Activated B cell treated with CpG ODN at 0.5 μM for 24 hours (primary cell): ENCODE measurements at places on chromosomes 7 and 10. TPM values are rescaled to one million over a fixed set of nuclear protein-coding genes. Genes with fewer than 3 reads are reported as not detected.
A peak's percentile ranks its signal among the peaks of the same experiment; 100 is the strongest.

- no peak for DNase-seq
These were observed 161.2 kb downstream of the TAX1BP1 start for GRCh38 chr7:27901028-27901760.

OR6V1 gene
- total RNA-seq: not detected in 2 replicates

DNA sequence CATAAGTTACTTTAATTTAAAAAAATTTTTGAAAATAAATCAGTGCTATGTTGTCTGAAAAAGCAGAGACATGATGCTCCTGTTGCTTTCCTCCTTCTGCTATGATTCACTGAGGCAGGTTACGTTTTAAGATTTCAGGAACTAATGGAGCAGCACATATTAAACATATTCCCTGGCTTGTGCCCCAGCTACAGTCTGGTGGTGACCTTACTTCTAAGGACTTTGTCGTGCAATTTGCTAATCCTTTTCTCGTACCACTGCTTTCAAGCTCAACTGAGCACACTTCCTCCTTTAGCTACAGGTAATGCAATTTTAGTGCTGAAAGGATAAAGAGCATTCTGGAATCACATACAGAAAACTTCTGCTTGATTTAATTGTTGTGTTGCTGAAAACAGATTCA is 16.2 kb upstream of the PRR15 start:
- no peak for DNase-seq

DNA sequence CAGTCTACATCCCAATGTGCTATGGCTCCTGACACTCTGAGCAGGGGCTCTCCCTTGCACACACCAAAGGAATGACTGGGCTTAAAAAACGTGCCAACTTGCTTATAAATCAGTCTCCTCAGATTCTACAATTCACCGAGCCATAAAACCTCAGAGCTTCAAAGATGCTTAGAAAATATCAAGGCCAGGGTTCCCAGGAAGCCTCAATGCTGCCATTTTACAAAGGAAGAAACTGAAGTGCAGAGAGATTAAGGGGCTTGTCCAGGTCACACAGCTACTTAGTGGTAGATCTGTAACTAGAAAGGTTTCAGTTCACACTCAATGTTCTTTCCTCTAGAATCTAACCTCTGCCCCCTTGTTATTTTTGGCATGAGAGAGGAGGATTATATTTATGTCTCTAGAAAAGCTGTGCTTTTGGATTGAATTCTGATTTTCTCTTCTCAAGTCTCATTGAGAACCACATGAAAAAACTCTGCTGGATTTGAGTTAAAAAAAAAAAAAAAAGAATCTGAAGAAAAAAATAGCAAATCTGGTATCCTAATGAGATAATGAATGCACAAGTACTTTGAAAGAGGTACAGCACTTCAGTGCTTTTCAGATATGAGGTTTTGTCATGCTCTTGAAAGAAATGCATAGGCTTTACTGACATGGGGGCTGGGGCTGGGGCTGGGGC is 22.3 kb upstream of the TSPAN33 start:
- no peak for DNase-seq

DNA sequence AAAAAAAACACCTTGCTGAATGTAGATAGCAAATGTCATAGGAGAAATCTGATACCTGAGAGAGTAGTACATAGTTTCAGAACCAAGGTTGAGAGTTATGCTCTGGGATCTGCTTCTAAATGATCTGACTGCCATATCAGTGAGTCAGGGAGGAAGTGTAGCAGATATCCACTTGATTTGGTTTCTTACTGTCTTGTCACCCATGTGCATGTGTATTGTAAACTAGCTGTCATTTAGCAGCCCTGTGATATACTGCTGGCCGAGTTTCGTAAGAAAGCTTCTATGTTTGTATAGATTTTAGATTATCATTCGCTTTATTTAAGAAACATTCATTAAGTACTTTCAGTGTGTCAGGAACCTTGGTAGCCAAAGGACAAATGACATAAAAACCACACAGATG is 42.0 kb downstream of the SP4 start:
- no peak for DNase-seq

DNA sequence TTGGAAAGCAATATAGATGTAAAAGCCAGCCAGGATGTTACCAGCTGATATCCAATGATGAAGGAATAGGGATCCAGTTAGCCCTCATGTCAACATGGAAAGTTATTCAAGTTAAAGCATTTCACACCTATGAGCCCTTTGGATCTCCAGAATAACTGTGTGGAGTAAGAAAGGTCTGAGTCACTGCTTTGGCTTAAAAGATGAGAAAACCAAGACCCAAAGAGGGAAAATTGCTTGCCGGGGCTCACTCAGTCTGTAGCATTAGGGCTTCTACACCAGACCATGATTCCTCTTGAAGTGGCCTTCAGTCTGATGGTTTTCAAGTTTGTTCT is 12.6 kb downstream of the LSM5 start:
- DNase-seq: no peak

DNA sequence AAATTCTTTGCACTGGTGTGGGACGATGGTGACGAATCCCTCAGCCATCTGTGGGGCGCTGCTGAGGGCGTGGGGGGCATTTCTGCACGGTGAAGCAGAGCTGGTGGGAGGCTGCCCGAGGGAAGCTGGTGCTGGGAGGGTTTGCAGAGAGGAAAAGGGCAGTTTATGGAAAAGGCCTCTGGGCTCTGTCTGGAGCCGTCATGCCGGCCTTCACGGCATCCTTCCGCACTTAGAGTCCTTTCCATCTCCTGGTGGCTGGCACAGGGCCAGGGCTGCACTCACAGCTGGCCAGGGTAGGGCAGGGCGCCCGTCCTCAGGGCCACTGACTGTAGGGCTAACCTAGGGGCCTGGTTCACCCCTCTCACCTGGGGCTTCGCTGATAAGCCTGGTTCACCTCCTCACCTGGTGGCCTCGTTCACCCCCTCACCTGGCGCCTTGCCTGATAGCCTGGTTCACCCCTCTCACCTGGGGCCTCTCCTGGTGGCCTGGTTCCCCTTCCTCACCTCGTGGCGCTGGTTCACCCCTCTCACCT is 598 bp upstream of the AMZ1 start:
- DNase-seq: no peak

- DNase-seq: no peak
These were observed 3.6 kb upstream of the ZMIZ1 start for GRCh38 chr10:79065091-79065551.

DNA sequence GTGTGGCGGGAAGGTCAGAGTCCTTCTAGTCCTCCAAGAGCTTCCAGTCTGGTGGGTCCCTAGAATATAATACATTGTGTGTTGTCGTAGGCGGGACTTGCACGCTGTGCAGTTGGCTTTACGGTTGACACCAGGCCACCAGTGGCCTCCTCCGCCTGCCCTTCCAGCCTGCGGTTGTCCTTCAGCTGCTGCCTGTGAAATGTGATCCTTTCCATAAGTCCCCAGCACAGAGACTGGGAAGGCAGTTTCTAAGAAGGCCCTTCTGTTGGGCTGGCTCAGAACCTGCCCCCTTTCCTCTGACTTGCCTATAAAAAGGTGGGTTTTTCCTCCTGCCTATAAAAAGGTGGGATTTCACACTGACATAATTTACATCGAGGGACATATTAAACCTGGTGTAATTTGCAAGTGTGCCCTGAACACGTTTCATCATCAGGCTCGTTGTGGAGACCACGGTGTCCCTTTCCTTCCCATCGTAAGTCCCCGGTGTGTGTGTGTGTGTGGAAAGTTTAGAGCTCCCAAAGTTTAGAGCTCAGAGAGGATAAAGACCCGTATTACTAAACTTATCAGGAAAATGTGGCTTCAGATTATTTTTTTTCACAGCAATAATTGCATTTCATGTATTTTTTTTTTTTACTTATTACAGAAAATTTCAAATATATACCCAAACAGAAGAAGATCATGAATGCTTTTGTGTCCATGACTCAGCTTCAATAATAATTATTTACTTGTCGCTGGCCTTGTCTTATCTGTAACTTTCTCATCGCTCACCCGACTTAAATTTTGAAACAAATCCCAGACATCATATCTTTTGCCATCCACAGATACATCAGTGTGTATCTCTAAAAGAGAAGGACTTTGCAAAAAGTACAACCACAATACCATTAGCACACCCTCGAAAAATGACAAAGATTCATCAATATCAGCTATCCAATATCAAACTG is 45.1 kb downstream of the CUX1 start:
- no peak for DNase-seq

TBX20 gene
- total RNA-seq: 0.10 and 0.11 TPM in 2 replicates

GRCh38 chr10:119517235-119518141 is 25.0 kb downstream of the RGS10 start:
- peak; percentile 59 for DNase-seq

CNTNAP2 gene
- total RNA-seq: 0.84 and 1.3 TPM in 2 replicates
